ENCODE measurements at places on chromosomes 7 and 10.

- peak; percentile 60 for DNase-seq
Measured at GRCh38 chr10:110207805-110208613, 604 bp downstream of the MXI1 start.

DNA sequence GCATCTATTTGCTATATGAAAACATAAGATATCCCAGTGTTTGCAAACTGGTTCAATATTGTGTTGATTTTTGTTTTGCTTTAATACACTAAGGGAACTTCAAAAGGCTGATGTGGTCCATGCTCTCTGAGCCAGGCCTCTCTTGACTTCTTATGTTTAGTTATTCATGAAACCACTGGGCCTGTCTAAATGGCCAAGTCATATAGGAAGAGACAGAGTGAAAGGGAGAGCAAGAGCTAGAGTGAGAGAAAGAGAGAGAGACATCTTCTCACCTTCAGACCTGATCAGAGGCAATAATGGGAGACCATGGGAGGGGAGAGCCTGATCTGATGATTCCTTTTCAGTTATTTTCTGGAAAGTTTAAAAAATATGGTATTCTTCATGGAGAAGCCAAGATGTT, 6.1 kb upstream of the FAS start:
- DNase-seq, result no peak

GRCh38 chr7:123871998-123872867, 27.3 kb downstream of the HYAL4 start:
- no peak for DNase-seq

- no peak for DNase-seq
Measured at GRCh38 chr10:113529575-113529974, 23.3 kb upstream of the HABP2 start.

DNA sequence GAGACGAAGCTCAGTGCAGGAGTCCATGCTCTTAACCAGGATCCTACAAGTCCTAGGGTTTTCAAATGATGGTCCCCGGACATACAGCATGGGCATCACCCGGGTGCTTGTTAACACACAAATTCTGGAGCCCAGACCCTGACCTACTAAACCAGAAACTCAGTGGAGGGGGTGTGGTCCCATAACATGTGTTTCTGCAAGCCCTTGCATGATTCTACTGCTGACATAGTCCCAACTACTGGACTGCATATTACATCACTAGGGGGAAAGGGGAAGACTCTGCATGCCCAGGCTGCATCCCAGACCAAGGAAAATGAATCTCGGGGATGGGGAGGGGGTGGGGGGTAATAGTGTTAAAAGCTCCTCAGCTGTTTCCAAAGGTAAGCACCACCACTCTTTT, 40.3 kb downstream of the GRB10 start:
- DNase-seq, result no peak

GRCh38 chr10:62502995-62503613, 128.9 kb downstream of the ZNF365 start:
- DNase-seq, result no peak

DNA sequence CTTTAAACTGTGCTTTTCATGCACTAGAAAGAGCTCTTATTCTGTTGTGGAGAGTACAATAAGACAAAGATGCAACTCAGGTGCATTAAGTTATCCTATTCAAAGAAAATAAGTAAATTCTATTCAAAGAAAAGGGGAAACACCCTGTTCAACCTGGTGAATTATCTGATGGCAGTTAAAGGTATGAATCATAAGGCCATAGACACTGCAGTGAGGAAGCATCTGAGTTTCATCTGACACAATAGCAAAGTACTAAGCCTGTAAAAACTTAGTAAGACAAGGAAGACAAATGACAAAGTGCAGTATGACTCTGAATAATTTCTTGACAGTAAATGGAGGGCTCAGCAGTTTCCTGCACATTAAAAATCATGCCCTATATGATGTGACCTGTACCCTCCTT, 91.0 kb upstream of the LRRTM3 start:
- DNase-seq, result no peak

- DNase-seq, result no peak
Measured at GRCh38 chr7:155583636-155584035, 37.3 kb upstream of the CNPY1 start.

DNA sequence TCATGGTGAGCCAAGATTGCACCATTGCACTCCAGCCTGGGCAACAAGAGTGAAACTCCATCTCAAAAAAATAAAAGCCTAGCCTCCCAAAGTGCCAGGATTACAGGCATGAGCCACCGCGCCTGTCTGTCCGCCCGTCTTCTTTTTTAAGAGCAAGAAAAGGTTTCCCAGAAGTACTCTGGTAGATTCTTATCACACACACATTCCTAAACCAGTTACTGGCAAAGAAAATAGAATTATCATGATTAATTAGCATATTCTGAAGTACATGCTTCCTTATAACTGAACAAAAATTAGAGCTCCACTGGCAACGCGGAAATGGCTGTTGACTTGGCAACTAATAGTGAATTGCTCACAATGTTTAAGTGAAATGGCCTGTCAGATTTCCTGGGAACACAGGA, 87.0 kb downstream of the ADK start:
- no peak for DNase-seq

DNA sequence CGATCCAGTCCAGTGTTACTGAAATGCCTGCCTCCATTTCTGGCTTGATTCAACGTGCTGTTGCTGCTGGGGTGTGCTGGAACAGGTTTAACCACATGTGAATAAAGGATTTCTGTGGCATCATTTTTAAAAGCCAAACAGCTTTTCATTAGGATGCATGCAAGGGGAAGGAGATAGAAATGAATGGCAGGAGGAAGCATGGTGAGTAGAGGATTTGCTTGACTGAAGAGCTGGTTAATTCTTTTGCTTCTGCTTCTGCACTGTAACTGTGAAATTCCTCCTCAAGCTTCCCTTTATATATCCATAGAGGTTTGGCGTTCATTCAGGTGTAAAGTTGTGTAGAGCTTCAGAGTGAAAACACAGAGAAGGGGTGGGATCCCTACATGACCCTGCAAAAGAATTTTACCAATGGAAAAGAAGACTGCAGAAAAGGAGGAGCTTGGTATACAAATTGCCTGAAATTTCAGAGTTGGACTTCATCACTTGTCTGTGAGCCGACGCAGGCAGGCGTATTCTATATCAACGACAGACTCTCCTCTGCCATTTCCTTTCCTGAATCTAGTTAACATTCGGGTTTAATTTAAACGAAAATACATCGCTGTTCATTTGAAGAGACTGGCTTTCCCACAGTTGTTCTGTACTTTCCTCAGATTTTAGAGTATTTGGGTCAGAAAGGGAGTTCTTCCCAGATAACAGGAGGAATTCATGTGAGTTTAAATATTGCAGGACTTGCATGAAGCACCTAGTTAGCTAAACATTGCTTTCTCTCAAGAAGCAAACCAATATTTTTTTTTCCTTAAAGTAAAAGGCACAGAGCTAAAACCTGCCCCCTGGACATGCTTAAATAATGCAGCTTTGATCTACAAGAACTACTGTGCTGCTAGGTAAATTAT, at the start of gene SOSTDC1:
Gene SOSTDC1 (minus strand): TSS at position 270 of the 893 bp plus-strand sequence. CDS start 70 bp downstream, at position 200.
- DNase-seq, result no peak

DNA sequence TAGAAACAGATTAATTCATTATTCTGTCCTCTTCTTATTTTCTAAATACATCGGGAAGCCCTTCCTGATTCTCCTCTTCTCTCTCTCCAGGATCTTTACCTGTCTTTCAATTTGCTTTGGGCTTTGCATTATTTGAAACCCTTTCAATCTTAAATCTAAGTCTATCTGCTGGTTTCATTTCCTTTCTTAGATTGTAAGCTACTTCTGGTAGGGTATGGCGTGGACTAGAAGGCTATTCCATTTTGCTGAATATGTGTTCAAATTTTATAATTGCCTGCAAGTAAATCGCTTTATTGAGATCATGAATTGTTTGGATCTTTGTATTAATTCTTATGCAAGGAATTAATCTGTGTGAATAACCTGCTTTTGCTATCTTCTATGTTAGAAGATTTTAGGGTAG, 11.1 kb downstream of the STAM start:
- DNase-seq, result no peak

DNA sequence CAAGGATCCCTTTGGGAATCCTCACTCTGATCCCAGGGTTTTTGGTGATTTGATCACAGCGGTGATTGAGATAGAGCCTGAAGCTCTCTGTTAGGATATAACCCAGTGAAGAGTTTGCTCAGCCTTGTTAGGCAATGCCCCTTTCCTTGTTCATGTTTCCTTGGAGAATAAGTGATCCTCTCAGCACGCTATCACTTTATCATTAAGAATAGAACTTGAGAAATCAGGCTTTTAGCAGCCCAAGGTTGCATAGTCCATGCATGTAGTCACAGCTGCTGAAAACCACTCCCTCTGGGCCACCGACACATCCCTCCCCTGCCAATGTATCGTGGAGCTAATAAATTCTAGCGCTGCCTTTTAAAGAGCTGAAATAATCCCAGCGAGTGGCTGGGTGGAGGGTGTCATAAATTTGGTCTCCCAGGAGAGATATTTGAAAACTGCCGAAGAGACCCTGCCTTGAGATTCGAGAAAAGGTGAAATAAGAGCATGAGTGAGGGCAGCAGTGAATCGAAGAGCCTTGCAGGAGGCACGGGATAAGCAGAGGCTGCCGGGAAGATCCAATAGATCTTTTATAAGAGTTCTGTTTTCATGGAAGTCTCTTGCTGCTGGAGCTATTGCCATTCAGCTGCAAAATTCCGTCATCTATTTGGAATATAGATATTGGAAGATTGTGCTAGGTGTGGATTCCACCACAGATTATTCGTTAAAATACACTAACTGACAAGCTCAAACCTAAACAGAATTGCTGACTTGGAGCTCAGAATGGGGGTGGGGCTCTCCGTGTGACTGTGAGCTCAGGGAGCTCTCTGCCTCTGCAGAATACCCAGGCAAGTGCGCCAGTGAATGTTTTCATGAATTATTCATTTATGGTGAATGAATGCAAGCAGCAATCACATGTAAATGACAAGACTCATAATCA, 249.8 kb downstream of the TRIL start:
- DNase-seq, result no peak

GRCh38 chr10:12509016-12509793, 159.9 kb downstream of the CAMK1D start:
- no peak for DNase-seq

DNA sequence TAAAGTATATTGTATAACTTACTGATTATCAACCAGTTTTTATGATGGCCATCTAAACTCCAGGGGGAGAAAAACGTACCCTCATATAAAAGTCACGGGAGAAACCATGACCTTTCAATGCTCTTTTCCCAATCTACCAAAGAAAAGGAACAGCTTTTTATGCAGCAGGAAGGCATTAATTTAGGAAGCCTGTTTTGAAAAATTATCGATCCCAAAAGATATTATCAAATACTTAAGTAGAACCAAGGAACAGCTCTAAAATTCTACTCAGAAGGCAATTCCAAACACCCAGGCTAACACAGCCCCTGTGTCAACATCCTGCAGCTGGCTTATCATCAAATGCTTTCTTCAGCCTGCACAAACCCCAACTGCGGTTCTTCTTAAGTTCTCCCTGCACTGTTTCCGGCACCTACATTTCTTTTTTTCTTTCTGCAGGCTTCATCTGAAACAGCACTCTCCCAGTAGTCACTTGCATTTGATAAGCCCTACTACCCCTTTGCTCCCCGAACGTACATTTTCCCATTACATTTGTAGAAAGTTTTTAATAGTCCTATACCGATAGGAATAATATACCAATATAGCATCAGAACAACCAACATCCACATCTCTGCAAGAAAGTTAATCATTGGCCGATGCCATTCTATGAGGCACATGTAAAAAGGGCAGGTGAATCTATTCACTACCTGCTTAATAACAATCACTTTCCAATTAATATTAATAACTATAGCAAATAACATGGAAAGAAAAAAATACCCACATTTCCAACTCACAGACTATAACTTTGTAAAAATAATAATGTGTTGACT, 47.9 kb downstream of the PIP4K2A start:
- no peak for DNase-seq

- no peak for DNase-seq
Measured at GRCh38 chr10:13840036-13840435, 253.3 kb downstream of the PRPF18 start.

DNA sequence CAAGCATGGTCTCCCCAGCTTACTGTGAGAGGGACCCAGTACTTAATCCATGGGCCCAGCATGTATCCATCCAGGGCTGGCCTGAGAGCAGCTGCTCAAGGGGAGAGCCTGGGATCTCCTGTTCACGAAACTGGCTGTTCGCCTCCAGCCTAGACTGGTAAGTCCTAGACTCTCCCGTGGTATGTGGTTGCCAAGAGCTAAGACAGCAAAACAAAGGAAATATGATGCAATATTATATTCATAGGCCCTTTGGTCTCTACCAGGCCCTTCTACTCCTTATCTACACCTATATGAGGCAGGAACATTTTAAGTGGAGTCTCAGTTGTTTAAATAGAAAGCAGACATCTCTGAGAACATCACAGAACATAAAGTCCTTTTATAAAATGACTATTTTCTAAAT, 28.9 kb upstream of the STK17A start:
- DNase-seq, result peak; percentile 33

DNA sequence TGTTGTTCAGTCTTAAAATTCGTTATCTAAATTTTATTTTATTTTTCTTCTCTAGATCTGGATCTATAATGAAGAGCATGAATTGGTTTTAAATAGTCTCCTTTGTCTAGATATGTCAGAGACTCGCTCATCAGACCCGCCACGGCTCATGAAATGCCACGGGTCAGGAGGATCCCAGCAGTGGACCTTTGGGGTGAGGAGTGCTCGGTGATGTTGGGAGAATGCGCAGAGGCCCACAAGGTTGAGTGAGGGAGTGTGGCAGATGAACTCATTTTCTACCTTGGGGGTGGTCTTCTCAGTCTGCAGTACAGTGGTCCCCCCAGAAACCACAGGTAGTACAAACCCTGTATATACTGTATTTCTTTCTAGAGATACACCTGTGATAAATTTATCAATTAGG, 95.3 kb downstream of the GALNT11 start:
- no peak for DNase-seq

- no peak for DNase-seq
Measured at GRCh38 chr10:63673246-63673645, 152.0 kb downstream of the REEP3 start.

GRCh38 chr10:20713420-20713819, 183.7 kb downstream of the NEBL start:
- no peak for DNase-seq

DNA sequence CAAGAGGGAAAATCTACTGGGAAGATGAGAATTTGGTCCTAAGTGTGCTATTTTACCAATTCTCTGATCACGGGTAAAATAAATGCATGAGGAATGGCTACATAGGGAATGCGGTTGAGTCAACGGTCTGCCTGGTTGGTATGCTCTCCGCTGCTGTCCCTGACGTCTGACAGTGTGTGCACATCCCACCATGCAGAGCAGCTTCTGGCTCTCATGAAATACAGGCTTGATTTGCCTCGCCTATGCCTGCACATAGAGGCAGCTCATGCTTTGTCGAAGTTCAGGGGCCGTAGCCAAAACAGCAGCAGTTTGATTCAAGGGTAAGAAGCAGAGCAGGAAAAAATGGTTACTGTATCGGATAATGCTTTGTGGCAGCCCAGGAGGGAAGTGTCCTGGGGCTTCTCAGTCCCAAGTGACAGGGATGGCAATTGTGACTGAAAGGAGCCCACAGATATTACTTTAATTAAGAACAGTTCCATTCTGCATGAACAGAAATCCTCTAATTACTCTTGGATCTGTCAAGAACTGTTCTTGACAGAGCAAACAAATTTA, 268.4 kb upstream of the SLC26A5 start:
- DNase-seq, result no peak
